Fibroblast of the conjunctiva (primary cell): ENCODE measurements at places on chromosomes 3 and 15.

DNA sequence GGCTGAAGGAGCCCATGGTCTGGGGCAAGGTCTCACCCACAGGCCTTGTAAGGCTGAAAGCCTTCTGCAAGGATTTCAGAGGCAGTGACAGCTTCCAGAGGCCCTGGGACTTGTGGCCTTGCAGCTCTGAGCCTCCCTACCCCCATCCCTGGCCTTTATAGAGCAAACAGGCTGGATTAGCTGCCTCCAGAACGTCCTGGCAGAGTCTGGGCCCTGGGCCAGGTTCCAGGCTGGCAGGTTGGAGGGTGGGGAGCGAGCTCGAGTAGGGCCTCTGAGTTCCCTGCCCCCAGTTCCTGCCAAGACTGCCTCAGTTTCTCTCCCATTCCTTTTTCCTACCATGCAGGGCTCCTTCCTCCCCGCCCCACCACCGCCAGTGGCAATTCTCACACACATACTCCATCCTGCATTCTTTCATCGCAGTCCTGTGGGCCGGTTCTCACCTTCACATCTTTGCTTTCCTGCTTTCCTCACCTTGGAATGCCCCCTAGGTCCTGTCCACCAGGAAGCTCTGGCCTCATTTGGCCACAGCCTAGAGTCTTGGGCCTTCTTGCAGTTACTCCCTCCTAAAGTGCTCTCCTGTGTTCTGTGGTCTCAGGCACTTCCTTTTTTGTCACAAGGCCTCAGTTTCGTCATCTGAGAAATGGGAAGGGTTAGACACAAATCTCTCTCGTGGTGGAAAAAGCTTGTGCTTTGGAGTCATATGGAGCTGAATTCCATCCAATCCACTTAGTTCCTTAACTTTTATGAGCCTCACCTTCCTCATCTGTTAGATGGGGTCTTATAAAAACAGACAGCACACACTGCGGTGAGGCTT, 2.7 kb downstream of the LMAN1L start:
- DNase-seq: no peak

GRCh38 chr3:177471733-177472480, 274.6 kb upstream of the TBL1XR1 start:
- no peak for DNase-seq

DNA sequence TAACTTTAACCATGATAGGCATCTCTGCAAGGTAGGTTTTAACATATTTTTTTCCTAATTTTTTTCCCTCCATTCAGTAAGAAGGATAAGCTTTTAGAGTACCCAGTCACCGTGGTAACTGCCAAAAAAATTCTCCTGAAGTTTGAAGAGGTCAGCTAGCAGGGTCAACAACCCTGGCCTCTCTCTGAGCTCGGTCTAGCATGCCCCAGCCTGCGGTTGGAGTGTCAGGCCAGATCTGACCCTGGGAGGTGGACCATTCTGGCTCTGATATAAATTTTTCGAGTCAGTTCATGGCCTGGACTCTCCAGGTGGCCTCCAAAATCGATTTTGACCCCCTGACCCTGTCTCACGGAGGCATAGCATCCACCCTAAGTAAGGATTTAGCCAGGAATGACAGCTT, 29.7 kb downstream of the SOX2 start:
- DNase-seq: no peak

DNA sequence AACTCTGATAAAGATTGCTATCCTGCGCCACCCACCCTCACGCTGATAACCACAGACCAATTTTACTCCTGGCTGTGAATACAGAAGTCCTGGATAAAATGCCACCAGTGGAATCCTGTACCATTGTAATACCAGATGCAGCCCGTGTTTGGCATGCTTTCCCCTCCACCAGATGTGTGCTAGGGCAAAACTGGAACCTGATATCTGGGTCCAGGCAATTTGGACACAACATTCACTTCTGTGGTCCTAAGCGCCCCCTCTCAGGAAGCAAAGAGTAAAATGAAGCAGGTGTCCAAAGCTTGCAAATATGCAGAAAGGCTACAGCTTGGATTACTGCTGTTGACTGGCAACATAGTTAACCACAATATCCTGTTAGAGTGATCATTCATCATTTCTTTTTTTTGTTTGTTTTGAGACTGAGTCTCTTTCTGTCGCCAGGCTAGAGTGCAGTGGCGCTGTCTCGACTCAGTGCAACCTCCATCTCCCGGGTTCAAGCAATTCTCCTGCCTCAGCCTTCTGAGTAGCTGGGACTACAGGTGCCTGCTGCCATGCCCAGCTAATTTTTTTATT, 32.8 kb downstream of the LOXL1 start:
- DNase-seq: no peak

GRCh38 chr3:24420224-24420623, 74.4 kb downstream of the THRB start:
- no peak for DNase-seq

- DNase-seq: no peak
Measured at GRCh38 chr15:78072080-78072892, 5.2 kb downstream of the TBC1D2B start.

DNA sequence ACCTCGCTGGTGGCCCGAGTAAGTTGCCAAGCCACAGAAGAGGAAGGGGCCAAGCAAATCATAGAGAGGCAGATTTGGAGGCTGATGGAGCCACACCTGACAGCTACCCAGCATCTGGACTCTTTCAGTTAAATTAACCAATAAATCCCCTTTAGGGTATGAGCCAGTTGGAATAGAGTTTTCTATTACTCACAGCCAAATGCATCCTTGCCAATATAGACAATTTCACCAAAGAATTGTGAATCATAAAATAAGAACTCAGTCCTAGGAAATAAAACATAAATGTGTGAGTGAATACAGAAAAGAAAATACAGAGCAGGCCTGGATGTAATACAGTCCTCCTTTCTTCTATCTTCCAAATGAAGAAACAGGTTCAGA, 161.6 kb upstream of the ANKRD28 start:
- DNase-seq: no peak
